ENCODE measurements at places on chromosomes 12 and 14.

DNA sequence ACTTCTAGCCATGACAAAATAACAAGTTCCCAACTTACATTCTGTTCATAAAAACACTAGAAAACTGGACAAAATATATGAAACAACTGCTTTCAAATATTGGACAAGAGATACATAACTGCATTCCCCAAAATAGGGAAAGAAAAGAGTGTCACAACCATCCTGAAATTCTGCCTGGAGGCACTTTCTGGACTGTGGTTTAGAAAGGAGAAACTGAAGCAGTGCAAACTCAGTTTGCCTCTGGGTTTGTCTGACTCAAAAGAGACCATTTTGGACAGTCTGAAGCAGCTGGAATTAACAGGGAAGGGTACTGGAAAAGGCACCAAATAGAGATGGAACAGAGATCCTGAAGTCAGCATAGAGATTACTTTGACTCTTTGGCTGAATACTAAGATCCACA is 11.3 kb upstream of the SYT1 start:
- DNase-seq: no peak

DNA sequence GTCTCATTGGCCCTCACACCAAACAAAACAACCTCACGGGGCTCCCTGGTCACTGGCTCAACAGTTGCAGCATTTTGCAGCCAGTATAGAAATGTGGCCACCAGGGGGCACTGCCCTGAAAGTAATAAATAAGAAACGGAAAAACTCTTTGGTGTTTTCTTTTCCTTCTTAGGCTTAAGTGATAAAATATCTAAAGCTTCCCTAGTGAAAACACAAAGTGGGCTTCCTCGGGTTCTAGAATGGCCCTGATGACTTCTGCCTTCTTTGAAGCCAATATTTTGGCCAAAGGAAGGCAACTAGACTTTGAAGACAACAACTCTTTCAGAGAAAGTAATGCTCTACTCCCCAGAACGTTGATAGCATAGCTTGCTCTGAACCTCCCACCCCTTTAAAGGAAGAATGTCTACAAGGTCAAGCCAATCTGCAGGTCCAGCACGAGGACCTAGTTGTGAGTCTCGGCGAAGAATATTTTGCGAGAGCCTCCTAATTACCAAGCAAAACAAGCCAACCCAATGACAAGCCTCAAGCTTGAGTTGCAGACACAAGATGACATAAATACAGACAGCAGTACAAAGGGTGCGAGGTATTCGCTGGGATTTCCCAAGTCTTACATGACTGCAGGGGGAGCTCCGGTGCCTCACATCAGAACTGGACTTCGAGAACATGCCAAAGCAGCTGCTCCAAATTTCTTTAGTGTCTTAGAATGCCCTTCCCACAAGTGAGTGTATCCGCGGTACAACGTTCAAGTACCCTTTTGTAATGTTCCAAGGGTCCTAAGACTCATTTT is 2.6 kb downstream of the ITPK1 start:
- peak; percentile 85 for DNase-seq

GRCh38 chr12:127731657-127732056 is 535.3 kb upstream of the TMEM132C start:
- DNase-seq: no peak

- DNase-seq: no peak
These were observed 319.9 kb downstream of the EGLN3 start for GRCh38 chr14:33631021-33631420.

- DNase-seq: peak; percentile 49
These were observed 559 bp upstream of the CKAP4 start for GRCh38 chr12:106248312-106248845.

All from activated CD4-positive, alpha-beta memory T cell treated with anti-CD3 and anti-CD28 coated beads for 36 hours (primary cell).